Fibroblast of the aortic adventitia (primary cell): ENCODE measurements at places on chromosomes 2 and 18. TPM values are rescaled to one million over a fixed set of nuclear protein-coding genes. Genes with fewer than 3 reads are reported as not detected.

DNA sequence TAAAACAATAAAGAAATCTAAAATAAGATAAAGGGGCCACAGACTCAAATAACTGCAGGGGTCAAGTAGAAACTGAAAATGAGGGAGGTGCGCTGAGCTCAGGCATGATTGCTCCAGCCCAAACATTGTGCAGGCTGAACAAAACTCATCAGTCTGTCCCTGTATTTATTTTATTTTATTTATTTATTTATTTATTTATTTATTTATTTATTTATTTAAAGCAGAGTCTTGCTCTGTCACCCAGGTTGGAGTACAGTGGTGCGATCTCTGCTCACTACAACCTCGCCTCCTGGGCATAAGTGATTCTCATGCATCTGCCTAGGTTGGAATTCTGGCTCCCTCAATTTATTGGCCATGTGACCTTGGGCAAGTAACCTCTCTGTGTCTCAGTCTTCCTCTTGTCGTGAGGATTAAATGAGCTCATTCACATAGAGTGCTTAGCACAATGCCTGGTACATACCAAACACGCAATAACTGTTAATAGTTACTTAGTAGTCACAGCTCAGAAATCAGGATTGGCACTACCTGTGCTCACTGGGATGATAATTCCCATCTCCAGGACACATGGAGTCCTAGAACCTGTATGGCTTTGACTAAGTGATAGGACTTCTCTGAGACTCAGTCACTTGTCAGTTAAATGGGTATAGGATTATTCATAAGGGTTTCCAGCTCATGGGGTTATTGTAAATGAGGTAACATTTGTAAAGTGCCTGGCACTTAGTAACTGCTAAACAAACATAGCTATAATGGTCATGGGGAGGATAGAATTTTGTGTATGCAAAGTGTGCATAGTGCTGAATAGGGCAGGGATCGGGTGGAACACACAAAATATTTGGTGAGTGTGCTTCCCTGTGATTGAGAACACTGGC, 6.0 kb downstream of the SPEG start:
- DNase-seq, result peak; percentile 16

DNA sequence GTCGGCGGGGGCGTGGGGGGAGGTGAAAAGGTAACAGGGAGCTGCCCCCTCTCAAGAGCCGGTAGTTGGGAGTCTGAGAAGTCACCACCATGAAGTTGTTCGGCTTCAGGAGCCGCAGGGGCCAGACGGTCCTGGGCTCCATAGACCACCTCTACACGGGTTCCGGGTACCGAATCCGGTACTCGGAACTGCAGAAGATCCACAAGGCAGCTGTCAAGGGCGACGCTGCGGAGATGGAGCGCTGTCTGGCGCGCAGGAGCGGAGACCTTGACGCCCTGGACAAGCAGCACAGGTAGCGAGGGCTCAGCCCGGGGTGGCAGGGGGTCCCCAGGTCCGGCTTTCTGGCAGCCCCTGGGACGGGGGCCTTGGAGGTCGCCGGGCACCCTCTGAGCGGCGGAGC, 47.1 kb upstream of the ZNF519 start:
- no peak for DNase-seq

DNA sequence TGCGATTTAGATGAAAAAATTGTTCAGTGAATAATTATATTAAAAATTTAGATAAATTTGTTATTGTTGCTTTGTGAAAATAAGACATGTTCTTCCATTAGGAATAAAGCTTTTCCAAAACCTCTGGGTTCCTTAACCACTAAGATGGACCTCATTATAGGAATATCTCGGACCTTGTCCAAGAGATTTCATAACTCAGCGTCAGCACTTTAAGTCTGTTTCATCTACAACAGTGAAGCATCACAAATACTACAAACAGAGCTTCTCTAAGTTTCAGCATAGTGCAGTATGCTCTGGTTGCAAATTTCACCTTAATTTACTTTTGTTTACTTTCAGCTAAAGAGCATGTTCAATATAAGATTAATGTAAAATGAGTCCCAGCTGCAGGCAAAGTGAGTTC, 150.3 kb downstream of the UBE2E3 start:
- DNase-seq, result peak; percentile 34

STK36 gene
- 31.0 and 65.6 TPM in 2 replicates for total RNA-seq

GRCh38 chr2:19746137-19746600, 155.6 kb downstream of the TTC32 start:
- DNase-seq, result no peak

- DNase-seq, result no peak
Measured at GRCh38 chr2:103669531-103669930, 907.7 kb downstream of the TMEM182 start.

- peak; percentile 38 for DNase-seq
Measured at GRCh38 chr18:10923141-10923540, 226.2 kb downstream of the PIEZO2 start.

GRCh38 chr2:20164734-20165478, 60.0 kb downstream of the SDC1 start:
- DNase-seq, result peak; percentile 37

REG3A gene
- total RNA-seq, result not detected in 2 replicates

DNA sequence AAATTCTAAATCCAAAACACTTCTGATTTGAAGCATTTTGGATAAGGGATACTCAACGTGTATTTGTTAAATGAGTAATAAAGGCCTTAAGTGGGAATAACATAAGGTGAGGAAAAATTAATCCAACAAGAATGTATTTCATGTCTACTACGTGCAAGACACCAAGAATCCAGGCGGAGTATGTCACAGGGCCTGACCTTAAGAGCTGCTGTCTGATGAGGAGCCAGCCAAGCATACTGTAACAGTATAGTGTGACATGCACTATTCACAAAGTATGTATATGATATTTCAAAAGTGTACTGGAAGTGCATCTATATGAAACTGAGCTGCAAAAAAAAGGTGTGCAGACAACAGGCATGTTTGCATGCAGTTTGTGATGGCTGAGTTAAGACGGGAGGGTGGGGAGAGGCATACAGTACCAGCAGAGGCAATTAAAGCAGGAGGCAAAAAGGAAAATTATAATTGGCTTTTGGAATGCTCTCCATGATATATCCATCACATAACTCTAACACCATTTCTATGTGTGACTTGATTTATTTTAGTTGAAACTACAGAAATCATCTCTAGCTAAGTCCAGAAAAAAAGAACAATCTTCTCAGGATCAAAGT, 18.2 kb downstream of the IWS1 start:
- DNase-seq, result peak; percentile 20

IL1B gene
- total RNA-seq, result 2.4 TPM in 1 of 2 replicates, not detected in the other

SGO2 gene
- 21.3 and 23.3 TPM in 2 replicates for total RNA-seq

DNA sequence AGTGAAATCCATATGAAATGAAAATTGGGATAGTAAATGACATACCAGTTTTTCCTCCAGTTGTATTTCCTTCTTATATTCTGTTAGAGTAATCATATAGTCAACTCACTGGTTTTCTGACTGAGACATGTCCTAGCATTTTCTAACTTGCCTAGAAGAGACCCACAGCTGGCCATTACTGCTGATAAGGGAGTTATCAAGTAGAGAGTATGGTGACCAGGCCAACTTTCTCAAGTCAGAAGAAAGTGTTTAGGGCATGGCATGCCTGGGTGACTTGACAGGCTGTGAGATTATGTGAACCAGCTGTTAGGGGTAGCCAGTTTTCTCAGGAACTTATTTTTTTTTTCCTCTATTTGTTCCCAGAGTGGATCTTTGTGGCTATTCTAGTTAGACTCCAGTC, 81.2 kb downstream of the GPD2 start:
- no peak for DNase-seq

DNA sequence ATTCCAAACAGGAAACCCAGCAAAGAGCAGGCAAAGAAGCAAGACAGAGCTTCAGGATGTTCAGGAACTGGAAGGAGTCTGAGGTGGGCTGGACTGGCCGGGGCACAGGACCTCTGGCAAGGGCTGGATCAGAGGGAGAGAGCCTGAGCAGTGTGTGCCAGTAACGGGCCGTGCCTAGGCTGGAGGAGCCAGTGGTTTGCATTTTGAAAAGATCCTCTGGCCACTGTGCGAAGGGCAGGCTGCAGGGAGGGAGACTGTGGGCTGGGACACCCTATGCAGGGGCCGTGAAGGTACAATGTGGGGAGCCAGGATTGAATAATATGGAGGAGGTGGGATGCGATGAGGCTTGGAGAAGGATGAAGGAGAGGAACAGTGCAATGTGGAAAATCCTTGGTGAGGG, 6.2 kb upstream of the SDC1 start:
- DNase-seq, result no peak

DNA sequence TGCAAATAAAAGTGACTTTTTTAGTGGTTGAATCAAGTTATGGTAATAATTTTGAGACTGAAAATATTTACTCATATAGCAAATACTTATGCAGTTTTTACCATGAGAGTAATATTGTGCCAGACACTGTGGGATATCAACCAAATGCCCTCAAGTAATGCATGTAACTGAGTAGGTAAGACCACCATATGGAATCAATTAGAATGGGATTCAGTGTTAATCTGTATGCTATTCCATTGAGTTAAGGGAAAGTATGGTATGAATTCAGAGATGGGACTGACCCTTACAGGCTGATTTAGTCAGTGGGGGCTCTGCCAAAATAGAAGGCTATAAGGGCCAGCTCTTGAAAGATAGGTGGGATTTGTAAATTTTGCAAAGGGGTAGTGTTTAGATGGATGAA, 131.6 kb downstream of the CCDC85A start:
- no peak for DNase-seq

PID1 gene
- 0.57 and 13.0 TPM in 2 replicates for total RNA-seq

- DNase-seq, result no peak
Measured at GRCh38 chr2:29940706-29941105, 19.3 kb upstream of the ALK start.

- peak; percentile 40 for DNase-seq
Measured at GRCh38 chr2:38771632-38772031, 6.4 kb upstream of the GEMIN6 start.

RAD51AP2 gene
- total RNA-seq, result 0.09 TPM in 1 of 2 replicates, not detected in the other

PLGLB2 gene
- 2.3 TPM in 1 of 2 replicates, not detected in the other for total RNA-seq

TTN gene
- 0.16 and 5.5 TPM in 2 replicates for total RNA-seq

HAAO gene
- total RNA-seq, result 0.90 and 5.4 TPM in 2 replicates

- peak; percentile 21 for DNase-seq
Measured at GRCh38 chr2:239151201-239152131, 249.4 kb downstream of the HDAC4 start.

GRCh38 chr2:85684806-85685205, 9.4 kb upstream of the GNLY start:
- no peak for DNase-seq

DNA sequence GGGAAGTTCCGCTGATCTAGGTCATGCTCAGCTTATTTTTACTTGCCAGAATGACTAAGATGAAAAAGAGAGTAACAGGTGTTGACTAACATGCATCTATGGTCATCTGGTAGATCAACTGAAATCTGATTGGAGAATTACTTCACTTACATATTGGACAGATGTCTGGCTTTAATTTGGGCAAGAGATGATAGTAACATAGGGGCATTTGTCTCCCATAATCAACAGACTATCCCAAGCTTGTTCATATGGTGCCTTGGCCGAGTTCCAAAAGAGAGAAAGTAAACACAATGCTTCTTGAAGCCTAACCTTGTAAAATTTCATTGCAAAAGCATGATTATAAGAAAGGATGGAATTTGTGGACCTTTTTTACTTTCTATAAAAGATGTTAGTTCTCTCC, 503.7 kb downstream of the ADCYAP1 start:
- DNase-seq, result no peak

DNA sequence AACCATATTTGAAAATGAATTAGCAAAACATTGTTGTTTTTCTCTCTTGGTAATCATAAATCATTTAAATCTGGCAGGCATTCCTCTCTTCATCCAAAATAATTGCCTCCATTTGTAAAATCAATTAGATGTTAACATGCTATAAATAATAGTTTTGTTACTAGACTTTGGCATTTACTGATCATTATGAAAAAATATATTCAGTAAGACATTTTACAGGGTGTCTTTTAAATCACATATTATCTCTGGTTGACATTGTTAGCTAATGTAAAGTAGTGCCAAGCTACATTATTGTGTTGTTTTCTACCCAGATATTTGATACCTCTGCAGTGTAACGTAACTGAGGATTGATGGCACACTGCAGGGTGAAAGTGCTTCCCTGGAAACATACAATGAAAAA, 31.8 kb upstream of the DLX1 start:
- DNase-seq, result no peak

GRCh38 chr2:63792530-63792929, 49.2 kb upstream of the UGP2 start:
- DNase-seq, result peak; percentile 69

- peak; percentile 1 for DNase-seq
Measured at GRCh38 chr2:139160836-139161235, 380.6 kb upstream of the NXPH2 start.

- DNase-seq, result peak; percentile 70
Measured at GRCh38 chr2:229133155-229133772, 137.8 kb downstream of the PID1 start.

DNA sequence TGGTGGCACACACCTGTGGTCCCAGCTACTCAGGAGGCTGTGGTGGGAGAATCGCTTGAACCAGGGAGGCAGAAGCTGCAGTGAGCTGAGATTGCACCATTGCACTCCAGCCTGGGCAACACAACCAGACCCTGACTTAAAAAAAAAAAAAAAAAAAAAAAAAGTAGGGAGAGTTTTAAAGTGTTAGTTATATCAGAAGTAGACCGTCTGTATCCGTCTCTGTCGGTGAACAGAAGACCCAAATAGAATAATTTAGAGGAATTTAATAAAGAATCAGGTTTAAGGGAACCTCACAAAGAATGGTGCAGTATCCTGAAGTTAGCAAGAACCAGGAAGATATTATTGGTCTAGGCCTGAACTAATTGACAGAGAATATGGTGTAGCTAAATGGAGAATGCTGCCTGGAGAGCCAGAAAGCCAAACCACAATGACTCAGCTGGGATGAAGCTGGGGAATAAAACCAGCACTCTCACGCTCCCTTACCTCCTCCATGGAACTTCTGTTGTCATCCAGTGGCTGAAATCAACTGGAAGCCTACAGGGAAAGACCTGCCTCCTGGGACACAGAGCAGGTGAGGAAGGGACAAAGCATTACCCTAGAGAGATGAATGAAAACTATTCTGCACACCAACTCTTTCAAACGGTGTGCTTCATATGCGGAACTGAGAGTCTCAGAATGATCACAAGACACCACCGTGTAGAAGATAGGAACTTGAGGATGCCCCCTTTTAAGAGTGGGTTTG, 39.1 kb upstream of the PLEKHM3 start:
- DNase-seq, result peak; percentile 93

EN1 gene
- total RNA-seq, result 0.63 and 0.90 TPM in 2 replicates

- no peak for DNase-seq
Measured at GRCh38 chr2:106076941-106077340, 117.2 kb downstream of the UXS1 start.

ITGA6 gene
- total RNA-seq, result 4.0 and 29.1 TPM in 2 replicates

DNA sequence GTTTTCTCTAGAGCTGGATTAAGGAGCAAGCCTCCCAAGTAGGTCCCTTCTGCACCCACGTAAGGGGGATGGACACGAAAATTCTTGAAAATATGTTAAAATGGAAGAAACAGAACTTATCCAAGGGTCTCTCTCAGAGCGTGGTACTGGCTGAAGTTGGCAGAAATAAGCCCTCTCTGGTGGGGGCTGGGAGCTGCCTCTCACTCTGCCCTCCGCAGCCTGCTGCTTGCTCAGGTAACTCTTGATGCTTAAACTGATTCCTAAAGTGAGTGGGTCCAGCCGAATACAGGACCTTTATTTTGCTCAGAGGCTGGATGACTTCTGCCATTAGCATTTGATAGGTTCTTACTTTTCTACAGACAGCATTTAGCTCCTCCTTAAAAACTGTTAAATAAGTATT, 78.1 kb downstream of the SPHKAP start:
- DNase-seq, result no peak

ANO7 gene
- 1.1 and 1.7 TPM in 2 replicates for total RNA-seq
